Stimulated activated CD8-positive, alpha-beta memory T cell treated with anti-CD3 and anti-CD28 coated beads, Interleukin-4, amount 100 ng/mL, for 48 hours (primary cell): ENCODE measurements at places on chromosomes 16 and 17.

DNA sequence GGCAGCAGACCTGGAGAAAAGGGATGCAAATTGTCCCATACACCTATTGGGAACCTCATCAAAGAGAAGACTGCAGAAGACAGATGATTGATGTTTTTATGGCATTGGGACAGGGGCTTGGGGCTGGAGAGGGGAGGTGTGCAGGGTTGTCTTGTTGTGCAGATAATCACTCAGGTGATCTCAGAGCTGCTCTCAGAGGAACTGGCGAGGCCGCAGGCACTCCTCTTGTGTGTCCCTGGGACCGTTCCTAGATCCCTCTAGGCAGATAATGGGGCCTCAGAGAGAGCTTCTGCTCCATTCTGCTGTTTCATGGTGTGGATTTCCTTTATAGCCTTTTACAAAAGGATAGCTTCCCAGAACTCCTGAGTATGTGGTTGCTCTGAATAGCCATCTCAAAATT is 1.6 kb downstream of the RNF213 start:
- no peak for DNase-seq

- DNase-seq = no peak
These were observed 204.8 kb downstream of the CDH8 start for GRCh38 chr16:61831351-61831917.

- no peak for DNase-seq
These were observed 3.9 kb upstream of the ATP2A1 start for GRCh38 chr16:28874406-28874805.

GRCh38 chr16:65846210-65846602 is 520.3 kb upstream of the CDH5 start:
- DNase-seq = no peak

- no peak for DNase-seq
These were observed 32.8 kb upstream of the RCVRN start for GRCh38 chr17:9937901-9938300.

DNA sequence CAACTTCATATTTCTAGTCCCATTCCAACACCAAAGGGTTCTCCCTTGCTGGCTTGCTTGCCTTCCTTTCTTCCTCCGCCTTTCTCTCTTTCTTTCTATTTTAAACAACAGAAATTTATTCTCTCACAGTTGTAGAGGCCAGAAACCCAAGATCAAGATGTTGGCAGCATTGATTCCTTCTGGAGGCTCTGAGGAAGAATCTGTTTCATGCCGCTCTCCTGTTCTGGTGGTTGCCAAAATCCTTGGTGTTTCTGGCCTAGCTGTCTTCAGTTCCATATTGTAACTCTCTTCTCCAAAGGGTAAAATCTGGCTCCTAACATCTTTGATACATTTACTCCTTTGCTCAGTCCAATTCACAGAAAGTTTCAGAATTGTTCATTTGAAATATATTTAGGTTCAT is 3.0 kb upstream of the ANKRD40CL start:
- DNase-seq = no peak
